ENCODE measurements at places on chromosomes 4 and X.

- DNase-seq = no peak
These were observed 16.7 kb upstream of the PDS5A start for GRCh38 chr4:39994406-39994805.

GRCh38 chr4:162782096-162782777 lies 384.5 kb downstream of the NAF1 start:
- no peak for DNase-seq

DNA sequence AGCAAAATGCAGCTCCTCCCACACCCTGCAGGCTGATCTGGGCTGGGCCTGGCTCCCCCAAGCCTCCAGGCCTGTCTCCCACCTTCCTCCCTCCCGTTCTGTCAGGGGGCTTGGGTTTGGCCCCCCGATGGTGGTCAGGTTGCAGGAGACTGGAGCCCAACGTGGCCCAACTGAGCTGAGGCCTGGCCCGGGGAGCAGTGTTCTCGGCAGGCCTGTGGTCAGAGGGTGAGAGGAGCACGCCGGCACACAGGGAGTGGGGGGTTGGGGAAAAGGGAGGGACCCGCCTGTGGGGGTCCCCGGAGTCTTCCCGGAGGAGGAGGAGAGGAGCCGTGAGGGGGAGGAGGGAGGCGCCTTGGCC lies 43.2 kb upstream of the NKX1-1 start:
- DNase-seq = peak; percentile 33

DNA sequence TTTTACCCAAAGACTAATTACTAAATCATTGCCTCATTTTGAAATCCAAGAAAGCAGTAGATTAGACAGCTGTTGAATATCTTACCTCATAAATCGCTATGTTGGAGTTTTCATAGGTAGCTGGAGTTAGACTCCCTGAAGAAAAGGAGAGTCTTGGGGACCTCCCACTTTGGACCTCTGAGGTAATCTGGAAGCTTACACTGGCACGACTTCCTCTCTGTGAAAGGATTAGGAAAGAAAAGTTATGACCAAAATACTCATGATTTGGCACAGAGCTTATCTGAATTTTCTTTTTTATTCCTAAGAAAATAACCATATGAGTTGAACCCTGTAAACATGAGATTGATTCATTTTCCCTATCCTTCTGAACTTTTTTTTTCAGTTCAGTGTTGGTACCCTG lies 40.6 kb downstream of the GUCY2F start:
- no peak for DNase-seq

DNA sequence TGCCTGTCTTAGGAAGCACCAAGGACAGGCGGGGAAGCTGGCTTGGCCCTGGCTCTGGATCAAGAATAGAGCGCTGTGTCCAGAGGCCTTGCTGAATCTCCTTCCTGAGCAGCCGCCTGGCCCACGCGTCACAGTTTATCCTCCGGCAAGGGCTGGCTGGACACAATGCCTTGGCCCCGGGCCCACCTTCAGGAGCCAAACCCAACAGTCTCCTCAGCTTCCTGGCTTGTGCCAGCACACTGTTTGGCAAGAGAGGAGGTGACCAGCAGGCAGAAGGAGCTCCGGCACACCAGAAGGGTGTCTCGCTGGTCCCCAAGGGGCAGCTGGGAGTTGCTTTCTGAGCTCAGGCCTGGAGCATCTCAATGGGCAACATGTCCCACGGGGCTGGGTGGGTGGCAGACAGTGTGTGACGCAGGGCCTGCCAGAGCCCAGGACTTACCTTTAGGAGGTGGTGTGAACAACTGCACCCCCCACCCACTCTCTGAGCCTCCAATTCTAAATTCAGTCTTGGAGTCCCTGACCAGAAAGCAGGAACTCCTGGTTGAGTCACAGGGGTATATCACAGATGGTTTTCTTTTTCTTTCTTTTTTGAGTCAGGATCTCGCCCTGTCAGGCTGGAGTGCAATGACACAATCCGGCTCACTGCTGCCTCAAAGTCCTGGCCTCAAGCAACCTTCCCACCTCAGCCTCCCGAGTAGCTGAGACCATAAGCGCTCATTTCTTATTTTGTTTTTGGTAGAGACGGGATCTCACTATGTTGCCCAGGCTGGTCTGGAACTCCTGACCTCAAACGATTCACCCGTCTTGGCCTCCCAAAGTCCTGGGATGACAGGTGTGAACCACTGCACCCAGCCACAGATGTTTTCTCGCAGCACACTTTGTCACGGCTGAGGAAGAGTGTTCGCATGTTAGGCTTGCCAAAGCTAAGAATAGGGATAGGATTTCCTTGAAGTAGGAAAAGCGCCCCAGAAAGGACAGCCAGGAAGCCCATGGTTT lies 361.2 kb downstream of the BCOR start:
- no peak for DNase-seq

DNA sequence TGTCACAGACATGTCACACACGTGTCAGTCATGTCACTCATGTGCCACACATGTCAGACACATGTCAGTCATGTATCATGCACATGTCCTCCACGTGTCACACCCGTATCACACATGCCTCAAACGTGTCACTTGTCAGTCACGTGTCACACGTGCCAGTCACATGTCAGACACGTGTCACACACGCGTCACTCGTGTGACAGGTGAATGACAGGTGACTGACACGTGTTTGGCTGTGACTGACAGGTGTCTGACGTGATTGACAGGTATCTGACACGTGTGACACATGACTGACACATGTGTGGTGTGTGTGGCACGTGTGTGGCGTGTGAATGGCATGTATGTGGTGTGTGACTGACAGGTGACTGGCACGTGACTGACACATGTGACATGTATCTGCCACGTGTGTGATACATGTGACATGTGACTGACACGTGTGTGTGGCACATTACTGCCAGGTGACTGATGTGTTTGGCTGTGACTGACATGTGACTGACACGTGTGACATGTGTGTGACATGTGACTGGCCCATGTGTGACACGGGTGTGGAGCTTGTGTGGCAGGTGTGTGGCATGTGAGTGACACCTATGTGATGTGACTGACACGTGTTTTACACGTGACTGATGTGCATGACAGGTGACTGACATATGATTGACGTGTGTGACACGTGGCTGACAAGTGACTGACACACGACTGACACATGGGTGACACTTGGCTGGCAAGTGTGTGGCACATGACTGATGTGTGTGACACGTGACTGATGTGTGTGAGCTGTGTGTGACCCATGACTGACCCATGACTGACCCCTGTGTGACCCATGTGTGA lies 90.7 kb upstream of the GPC3 start:
- no peak for DNase-seq

DNA sequence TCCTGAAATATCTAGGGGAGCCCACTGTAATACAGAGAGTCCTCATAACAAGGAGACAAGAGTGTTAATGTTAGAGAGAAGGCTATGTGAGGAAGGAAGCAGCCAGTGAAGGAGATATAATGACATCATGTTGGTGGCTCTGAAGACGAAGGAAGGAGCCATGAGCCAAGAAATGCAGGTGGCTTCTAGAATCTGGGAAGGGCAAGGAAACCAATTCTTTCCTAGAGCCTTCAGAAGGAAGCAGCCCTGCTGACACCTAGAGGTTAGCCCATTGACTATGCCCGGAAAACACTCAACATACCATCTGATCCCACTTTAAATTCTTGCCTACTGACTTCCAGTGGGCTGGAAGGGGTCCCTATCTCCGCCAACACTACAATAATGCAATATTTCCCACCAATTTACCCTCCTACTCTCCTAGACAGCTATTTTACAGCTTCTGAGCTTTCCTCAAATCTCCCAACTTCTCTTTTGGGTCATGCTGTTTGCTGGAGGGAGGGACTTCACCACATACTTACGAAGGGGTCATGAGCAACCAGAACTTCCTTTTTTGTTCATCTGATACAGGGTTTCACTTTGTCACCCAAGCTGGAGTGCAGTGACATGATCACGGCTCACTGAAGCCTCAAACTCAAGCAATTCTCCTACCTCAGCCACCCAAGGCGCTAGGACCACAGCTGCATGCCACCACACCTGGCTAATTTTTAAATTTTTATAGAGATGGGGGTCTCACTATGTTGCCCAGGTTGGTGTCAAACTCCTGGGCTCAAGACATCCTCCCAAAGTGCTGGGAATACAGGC lies 25.2 kb upstream of the G3BP2 start:
- no peak for DNase-seq

DNA sequence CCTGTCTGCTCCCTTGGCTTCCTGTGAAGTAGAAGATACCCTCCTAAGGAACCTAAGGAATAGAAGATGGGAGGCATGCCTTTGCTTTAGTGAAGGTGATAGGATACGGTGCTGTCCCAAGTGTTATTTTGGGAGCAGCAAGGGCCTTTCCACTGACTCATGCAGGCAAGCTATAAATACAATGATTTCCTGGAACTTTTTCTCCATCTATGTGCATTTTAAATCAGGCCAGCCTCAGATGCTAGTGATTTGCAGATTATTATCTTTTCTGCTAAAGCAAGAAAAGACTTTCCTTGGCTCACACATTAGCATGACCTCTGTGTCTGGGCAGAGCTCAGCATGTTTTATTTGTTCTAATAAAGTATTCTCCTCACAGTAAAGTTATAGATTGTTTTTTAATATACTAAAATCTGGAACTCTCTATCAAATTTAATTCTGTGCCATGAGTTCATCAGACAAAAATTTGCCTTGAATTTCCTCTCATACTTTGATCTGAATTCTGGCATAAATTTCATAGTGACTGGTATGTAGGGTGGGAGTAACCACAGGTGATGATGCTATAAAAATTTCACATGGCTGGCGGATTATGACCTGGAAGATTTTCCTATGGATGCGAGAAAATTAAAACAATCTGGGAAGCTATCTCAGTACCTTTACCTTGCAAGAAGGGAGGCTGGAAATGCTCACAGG lies 131.7 kb downstream of the REPS2 start:
- no peak for DNase-seq

- DNase-seq = no peak
These were observed 105.1 kb upstream of the SMIM31 start for GRCh38 chr4:164648849-164649212.

DNA sequence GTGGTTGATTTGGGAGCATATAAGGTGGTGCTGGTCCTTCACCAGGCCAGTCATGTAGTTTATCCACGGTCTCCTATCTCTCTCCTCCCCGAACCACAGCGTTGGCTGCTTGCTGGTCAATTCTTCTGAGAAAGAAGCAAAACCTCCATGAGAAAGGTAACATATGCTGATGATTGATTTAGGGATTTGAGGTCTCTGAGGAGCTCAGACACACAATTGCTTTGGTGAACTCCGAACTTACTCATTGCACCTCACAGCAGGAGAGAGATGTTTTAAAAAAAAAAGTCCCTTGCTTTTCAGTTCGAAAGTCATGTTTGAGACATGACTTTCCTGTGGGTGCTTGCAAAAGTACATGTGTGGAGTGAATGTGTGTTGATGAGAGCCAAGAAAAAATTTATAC lies 100.2 kb downstream of the TSPAN7 start:
- DNase-seq = no peak

GRCh38 chr4:99205153-99205979 lies 13.7 kb downstream of the ADH6 start:
- no peak for DNase-seq

DNA sequence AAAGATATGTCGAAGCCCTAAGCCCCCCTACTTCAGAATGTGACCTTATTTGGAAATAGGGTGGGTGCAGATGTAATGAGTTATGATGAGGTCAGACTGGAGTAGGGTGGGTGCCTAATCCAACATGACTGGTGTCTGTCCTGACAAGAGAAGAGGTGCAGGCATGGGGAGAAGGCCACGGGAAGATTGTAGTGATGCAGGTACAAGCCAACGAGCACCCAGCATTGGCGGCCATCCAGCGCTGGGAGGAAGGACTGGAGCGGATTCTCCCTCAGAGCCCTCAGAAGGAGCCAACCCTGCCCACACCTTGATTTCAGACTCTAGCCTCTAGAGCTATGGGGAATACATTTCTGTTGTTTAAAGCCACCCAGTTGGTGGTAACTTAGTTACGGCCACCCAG lies 237.2 kb downstream of the EVC2 start:
- DNase-seq = no peak

- no peak for DNase-seq
These were observed 53.3 kb upstream of the LNX1 start for GRCh38 chr4:53644607-53645006.

DNA sequence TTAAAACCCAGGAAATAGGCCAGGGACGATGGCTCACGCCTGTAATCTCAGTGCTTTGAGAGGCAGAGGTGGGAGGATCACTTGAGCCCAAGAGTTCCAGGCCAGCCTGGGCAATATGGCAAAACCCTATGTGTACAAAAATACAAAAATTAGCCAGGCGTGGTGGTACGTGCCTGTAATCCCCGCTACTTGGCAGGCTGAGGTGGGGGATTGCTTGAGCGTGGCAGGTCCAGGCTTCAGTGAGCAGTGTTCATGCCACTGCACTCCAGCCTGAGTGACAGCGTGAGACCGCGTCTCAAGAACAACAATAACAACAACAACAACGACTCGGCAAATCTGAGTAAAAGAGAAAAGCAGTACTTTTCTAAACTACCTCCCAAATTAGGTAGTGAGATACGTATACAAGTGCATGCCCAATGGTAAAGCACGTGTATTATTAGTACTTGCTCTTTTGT lies 13.0 kb upstream of the NDUFC1 start:
- no peak for DNase-seq

DNA sequence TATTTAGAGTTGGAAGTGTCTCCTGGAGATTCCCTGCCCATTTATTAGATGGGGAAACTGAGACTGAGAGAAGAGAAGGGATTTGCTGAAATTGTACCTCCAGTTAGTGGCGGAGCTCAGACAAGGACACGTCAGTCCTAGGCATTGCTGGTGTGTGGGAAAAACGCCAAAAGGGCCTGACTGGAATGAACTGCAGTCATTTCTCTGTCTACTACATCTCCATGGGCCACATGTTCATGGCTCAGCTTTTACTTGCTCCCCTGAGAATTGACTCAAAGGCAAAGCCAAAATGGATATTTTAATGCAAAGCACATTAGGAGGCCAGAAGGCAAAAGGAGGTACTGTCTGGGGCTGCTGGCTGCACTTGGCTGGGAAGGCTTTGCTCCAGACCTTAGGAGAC lies 3.9 kb downstream of the TFDP3 start:
- no peak for DNase-seq

DNA sequence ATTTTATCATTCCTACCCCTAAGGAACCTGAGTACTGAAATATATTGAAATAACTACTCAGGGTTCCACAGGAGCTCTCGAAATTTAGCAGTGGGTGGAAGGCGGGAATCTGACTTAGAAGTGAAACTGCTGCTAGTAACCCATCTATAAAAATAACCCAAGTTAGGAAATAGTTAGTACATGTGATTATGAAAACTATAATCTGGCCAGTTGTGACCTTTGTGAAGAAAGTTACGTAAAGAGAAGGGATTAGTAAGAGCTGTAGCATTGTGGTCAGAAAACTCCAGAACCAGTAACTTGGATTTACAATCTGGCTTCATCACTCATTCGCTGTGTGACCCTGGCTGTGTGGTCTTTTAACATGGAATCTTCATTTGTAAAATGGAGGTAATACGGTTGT lies 175.5 kb downstream of the RAPGEF2 start:
- DNase-seq = no peak

- no peak for DNase-seq
These were observed 38.7 kb upstream of the LPAR4 start for GRCh38 chrX:78708816-78709215.

GRCh38 chr4:23718435-23718834 lies 171.4 kb downstream of the PPARGC1A start:
- DNase-seq = no peak

GRCh38 chrX:118350221-118350620 lies 4.3 kb downstream of the WDR44 start:
- DNase-seq = no peak

All from activated CD8-positive, alpha-beta memory T cell treated with anti-CD3 and anti-CD28 coated beads, Interleukin-2, amount 50 U/mL, for 48 hours (primary cell).